ENCODE measurements at places on chromosomes 3 and 15.

GRCh38 chr3:26915208-26915607 is 292.6 kb downstream of the LRRC3B start:
- no peak for DNase-seq

DNA sequence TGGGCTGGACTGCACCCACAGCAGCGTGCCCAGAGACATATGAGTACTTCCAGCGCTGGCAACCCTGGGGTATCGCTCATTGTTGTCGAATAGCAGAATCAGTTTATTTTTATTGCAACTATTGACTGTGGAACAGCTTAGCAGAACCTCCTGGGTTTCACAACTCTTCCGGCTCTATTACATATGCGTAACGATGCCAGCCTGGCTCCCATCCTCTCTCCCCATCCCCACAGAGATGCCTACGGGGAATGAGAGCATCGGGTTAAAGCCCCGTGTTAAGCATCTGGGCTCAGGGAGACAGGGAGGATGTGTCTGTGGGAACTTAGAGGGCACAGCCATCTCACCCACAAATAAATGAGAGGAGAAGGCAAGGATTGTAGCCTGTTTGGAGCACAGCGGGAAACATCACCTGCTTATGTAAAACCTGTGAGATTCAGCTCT is 76.6 kb upstream of the DLG1 start:
- no peak for DNase-seq

DNA sequence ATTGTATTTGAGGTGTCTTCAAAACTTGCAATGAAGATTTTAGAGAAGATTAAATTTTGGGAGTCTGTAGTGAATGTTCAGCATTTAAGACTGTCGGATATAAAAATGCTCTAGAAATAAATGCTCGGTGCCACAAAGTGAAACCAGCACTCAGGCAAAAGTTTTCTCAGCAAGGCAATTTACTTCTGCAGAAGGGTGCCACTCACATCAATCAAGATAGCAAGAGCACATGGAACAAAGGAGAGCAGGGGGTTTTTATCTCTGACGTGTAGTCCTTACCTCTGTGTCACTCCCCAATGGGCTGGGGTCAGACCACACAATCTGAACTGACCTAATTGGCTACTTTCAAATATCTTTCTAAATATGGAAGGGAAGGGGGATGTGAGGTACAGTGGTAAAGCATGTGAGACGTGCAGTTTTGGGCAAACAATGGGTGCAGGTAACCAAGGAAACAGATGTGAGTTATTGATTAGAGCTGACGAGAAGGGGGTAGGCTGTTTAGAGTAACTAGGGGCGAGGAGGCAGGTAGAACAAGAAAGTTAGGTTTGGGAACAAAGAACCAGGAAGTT is 23.4 kb upstream of the FXR1 start:
- DNase-seq, result no peak

DNA sequence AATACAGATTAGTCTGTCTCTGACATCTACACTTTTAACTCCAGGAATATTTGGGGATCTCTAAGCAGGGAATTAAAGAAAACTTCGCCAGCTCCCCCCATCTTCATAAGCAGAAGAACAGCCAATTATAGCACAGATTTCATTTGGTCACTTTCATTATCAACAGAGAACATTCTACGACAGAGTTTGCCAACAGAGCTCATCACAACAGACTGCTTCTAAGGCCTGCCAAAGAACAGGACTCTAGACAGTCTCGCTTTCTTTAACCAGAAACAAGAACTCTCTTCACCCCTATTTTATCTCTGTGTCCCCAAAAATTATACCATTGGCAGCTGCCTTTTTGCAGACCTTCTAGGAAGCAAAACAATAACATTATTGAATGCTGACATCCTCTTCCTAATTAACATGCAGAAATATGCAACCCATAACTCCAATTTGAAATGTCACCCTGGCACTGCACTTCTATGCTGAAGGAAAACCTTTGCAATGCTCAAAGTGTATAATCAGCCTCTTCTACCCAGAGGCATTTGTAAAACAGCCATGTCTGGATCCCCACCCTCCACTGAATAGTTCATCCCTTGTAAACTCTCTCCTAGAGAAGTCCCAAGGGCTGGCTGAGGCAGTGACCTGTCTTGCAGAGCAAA is 552.8 kb downstream of the MAGI1 start:
- DNase-seq, result no peak

DNA sequence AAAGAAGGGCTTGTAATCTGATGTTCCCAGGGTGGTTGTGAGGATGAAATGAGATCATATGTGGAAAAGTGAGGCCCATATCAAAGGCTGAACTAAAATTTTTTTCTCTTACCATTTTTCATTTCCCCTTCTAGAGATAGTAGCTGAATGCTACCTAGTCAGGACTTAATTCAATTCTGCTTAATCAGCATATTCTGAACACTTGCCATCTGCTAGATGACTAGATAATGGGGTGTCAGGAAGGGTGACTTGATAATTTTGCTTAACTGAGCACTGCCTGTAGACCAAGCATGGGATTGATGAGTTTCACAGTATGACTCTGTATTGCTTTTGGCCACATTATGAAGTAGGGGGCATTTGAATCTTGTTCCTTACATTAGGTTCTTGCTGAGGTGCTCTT is 136.2 kb downstream of the CHST2 start:
- no peak for DNase-seq

GRCh38 chr3:145716519-145716918 is 444.5 kb downstream of the PLOD2 start:
- no peak for DNase-seq

DNA sequence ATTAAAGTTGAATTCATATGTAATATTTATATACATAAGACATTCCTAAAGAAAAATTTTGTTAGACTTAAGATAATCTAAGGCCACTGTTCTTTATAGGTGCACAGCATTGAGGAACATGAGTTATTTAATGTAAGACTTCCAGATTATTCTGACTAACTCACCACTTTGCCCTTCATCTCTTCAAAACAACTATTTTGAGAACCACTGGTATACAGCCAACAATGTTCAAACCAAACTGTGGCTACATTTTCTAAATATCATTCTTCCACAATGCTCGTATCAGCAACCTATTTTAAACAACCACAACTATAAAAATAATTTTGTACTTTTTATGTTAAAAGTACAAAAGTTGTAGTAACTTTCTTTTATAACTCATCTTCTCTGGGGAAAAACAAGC is 199.8 kb upstream of the ALCAM start:
- no peak for DNase-seq

- DNase-seq, result no peak
Observed at GRCh38 chr3:8442993-8443650, 58.5 kb upstream of the LMCD1 start.

- DNase-seq, result peak; percentile 83
Observed at GRCh38 chr3:4752201-4753072, 226.8 kb upstream of the BHLHE40 start.

GRCh38 chr15:52115598-52116427 is 3.2 kb upstream of the BCL2L10 start:
- no peak for DNase-seq

- DNase-seq, result no peak
Observed at GRCh38 chr15:23532024-23532423, 33.5 kb upstream of the MKRN3 start.

- peak; percentile 29 for DNase-seq
Observed at GRCh38 chr3:49346797-49347251, 7.0 kb upstream of the USP4 start.

GRCh38 chr15:62390791-62391640 is 225.9 kb upstream of the C2CD4B start:
- DNase-seq, result peak; percentile 23

DNA sequence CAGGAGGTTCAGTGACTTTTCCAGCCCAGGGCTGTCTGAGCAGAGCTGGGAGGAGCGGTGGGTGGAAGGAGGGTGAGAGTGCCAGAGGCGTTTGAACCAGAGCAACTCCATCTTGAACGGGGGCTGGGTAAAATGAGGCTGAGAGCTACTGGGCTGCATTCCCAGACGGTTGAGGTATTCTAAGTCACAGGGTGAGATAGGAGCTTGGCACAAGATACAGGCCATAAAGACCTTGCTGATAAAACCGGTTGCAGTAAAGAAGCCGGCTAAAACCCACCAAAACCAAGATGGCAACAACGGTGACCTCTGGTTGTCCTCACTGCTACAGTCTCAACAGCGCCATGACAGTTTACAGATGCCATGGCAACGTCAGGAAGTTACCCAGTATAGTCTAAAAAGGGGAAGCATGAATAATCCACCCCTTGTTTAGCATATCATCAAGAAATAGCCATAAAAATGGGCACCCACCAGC is 60.2 kb downstream of the ABTB1 start:
- no peak for DNase-seq

- DNase-seq, result no peak
Observed at GRCh38 chr3:185813691-185814215, 11.1 kb downstream of the IGF2BP2 start.

- DNase-seq, result no peak
Observed at GRCh38 chr3:48859206-48859605, 11.5 kb upstream of the PRKAR2A start.

GRCh38 chr3:95302044-95302443 is 1239.2 kb downstream of the NSUN3 start:
- DNase-seq, result no peak

GRCh38 chr3:98770261-98771039 is 7.3 kb downstream of the ST3GAL6 start:
- DNase-seq, result no peak

DNA sequence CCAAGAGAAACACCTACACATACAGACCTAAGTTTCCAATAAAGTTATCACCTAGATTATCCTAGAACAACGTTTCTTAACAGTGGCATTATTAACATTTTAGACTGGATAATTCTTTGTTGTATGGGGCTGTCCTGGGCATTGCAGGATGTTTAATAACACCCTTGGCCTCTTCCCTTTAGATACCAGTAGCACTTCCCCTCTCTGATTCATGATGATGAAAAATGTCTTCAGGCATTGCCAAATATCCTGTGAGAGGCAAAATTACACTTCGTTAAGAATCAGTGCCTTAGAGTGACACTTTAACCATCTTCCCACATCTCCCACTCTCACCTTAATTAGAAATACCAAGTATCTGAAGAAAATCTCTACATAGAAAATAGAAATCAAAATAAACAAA is 352.6 kb downstream of the CGGBP1 start:
- no peak for DNase-seq

- DNase-seq, result no peak
Observed at GRCh38 chr3:59836531-59836930, 786.7 kb upstream of the CFAP20DC start.

GRCh38 chr15:77425104-77425503 is 4.4 kb downstream of the HMG20A start:
- no peak for DNase-seq

GRCh38 chr3:184663756-184664155 is 48.1 kb downstream of the MAGEF1 start:
- peak; percentile 38 for DNase-seq

- DNase-seq, result peak; percentile 8
Observed at GRCh38 chr15:83973816-83974215, 261.8 kb upstream of the GOLGA6L4 start.

- DNase-seq, result no peak
Observed at GRCh38 chr3:24483873-24484272, 10.8 kb downstream of the THRB start.

DNA sequence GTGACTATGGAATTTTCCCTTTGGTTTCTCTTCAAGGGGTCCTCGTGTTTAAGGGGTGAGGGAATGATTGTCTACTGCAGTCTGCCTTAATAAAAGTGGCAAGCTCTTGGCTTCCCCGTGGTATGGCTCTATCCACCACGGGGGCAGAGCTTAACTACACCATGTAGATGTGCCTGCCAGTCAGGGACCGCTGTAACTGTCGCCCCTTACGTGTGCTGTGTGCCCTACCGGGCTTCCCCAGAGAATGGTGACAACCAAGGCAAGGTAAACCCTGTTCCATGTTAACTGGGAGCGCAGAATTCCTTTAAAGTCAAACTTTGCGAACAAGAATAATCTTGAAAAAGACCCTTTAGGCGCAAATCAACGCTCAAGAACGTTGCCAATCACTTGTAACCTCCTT is 966 bp upstream of the C3orf80 start:
- no peak for DNase-seq

GRCh38 chr3:146715170-146715569 is 110.0 kb upstream of the PLSCR5 start:
- DNase-seq, result no peak

DNA sequence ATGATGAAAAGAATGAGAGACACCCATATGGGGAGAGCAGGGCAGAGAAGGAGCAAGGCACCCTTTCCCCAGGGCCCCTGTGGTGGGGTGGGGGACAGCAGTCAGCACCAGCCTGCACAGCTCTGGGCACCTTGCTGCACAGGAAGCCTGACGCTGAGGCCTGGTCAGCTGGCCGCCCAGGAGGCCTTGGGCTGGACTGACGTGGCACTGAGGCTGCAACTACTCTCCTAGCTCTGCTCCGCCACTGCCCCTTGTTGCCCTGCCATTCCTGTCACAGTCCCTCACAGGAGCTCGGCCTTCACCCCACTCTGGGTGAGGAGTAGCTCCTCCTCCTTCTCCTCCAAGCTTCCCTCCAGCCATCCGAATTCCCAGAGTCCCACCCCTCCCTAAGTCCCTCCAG is 99.7 kb downstream of the CPN2 start:
- no peak for DNase-seq

GRCh38 chr3:85835857-85836440 is 877.2 kb downstream of the CADM2 start:
- DNase-seq, result no peak

DNA sequence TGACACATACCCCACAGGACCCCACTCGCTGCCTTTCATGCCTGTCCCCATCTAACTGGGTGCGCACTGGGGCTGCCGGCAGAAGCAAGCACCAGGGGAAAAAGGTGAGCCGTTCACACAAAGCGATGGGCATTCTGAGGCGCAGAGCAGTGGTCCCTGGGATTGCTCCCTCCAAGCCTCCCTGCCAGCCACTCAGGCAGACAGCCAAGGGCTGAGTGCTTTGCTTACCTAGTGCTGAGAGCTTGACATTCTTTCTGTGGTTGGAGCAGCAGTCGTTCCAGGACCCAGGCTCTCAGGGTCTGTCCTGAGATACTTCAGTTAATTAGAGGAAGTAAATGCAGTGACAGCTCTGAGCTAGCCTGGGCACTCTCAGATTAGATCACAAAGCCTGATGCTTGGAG is 5.7 kb downstream of the ESYT3 start:
- DNase-seq, result no peak

DNA sequence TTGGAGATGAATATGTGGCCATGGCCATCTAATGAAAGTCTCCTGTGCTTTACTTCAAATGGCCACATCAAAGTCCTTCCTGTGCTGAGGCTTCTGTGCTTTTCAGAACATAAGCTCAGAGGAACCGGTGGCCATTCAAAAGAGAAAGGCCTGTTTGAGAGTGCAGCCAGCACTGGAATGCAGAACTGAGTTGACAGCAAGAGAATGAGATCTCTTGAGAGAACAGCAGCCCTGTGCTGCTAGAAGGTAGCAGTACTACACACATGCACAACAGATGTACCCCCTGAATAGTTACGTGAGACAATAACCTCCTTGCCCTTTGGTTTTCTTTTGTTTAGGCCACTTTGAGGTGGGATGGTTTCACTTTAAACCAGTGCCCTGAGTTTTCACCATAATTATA is 292.5 kb downstream of the PTPRG start:
- DNase-seq, result peak; percentile 12

- DNase-seq, result no peak
Observed at GRCh38 chr3:1529676-1530075, 436.9 kb downstream of the CNTN6 start.

Measured in SW480 (cell line).